ENCODE measurements at places on chromosomes 11 and 22.
A peak's percentile ranks its signal among the peaks of the same experiment; 100 is the strongest.

DNA sequence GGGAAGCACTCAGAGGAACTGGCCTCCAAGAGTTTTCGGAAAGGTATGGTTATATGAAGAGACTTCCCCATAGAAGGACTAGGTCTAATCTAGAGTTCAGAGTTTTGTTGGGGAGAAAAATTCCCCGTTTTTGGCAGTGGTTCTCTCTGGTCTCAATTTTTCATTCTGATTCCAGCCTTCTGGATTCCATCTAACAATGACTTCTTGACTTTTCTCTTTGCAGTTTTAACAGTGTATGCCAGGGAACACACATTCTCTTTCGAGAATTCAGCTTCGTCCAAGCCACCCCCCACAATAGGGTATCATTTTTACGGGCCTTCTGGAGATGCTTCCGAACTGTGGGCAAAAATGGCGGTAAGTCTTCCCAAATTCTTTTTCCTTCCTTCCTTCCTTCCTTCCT is 115.6 kb downstream of the CSTPP1 start:
- no peak for DNase-seq

GRCh38 chr11:18265949-18266348 is at the start of gene SAA1:
Gene SAA1 (plus strand): TSS chr11:18266264. CDS start chr11:18266888, 624 bp downstream.
- no peak for DNase-seq

DNA sequence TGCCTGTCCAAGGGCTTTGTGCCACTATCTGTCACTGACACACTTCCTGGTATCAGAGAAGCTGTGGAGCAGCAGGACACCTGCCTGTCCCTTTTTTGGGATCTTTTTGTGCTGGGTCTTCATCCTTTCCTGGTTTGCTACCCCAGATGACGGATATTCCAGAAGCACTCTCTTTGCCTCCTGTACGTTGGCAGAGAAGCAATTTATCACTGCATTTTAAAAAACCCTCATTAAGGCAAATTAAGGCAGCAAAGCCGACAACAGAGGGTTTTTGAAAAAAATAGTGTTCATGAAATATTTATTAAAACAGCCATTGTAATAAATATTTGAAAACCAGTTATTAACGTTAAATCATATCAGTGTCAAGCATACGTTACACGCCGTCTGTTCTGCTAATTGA is 209.6 kb upstream of the NTM start:
- no peak for DNase-seq

GRCh38 chr11:94871491-94872185 is 101.7 kb downstream of the CWC15 start:
- DNase-seq = no peak

- DNase-seq = no peak
Observed at GRCh38 chr22:48348855-48349254, 1478.8 kb downstream of the BRD1 start.

DNA sequence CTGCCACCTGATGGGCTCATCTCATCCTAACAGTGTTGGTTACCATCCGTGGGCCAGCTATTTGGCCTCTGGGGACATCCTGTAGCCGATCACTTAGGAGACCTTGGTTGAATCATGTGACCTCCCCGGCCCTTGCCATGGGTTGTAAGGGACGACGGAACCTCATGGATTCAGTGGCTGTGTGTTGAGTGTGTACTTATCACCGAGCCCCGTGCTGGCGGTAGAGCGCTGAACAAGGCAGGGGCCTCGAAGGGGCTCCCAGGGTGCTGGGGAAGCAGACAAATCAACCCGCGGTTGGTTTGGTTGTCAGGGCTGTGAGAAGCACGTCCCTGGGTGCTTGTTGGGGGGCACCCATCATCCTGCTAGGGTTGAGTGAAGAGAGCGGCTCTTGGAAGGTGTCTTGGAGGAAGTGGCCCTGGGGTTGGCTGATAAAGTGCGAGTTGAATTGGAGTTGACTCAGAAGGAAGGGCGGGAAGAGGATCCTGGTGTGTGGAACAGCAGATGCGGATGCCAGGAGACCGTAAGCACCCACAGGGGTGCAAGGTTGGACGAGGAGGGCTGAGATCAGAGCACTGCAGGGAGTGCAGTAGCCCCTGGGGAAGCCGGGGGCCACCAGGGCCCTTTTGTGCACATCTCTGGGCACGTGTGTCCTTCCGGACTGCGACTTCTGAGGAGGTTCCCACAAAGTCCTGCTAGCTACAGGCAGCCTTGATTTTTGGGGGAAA is 53.6 kb downstream of the MPPED1 start:
- DNase-seq = no peak

DNA sequence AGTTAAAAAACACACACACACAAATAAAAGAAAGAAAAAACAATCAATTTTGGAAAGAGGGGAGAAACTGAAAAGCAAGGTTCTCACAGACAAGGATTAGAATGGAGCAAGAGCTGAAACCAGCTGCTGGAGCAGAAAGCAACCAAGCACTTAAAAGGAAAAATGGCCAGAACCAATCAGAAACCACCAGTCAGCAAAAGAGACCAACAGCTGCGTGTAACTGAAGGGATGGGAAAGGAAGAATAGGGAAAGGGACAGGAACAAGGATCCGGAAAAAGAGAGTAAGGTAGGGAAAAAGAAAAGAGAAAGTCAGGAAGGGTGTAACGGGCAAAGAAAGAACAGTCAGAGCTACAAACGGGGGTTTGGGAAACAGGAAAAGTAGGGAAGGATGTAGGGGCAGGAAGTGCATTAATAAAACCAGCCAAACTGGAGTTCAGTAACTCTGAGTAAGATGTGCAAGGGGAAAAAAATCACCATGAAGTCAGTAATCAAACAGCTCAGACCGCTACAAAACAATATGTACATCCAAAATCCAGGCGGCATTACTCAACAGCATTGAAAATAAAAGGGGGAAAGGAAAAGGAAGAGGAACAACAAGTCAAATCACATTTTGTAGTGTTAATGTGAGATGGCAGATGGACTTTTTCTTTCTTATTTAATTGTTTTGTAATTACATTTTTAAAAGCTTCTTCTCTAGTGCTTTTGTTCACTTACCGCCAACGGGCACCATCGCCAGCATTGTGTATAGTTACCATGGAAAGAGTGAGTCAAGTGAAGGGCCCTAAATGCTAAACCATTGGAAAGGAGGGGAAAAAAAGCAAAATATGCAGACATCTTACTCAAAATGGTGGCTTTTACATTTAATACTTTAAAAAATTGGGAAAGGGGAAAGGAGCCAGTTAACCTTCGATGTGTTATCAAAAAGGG is 49.2 kb downstream of the APOL5 start:
- no peak for DNase-seq

DNA sequence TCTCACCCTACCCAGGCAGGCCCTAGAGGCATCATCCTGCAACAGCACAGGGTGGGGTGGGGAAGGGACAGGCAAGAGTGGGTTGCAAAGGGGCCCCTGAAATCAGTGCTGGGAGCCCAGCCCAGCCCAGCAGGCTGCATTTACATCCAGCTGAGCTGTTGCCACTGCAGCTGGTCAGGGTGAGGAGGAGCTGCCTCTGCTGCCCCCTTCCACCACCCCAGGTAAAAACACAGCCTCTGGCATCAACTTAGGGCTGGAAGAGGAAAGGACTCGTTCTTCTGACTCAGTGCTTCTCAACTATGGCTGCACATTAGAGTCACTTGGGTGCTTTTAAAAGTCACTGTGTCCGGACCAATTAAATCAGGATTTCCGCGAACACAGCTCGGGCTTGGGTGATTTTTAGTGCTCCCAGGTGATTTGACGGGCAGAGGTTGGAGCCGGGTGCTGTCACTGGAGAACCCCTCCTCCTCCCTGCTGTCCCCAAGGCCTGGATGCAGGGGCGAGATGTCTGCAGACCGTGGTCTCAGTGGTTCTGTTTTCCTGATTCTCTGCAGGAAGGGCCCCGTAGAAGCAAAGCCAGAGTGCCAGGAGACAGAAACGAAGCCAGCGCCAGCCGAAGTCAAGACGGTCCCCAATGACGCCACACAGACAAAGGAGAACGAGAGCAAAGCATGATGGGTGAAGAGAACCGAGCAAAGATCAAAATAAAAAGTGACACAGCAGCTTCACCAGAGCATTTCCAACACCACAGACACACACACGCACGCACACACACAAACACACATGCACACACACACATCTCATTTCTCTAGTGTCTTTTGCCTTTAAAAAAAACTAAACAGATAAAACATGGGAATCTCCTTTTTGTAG is 39.4 kb upstream of the TTC12 start:
- DNase-seq = no peak

DNA sequence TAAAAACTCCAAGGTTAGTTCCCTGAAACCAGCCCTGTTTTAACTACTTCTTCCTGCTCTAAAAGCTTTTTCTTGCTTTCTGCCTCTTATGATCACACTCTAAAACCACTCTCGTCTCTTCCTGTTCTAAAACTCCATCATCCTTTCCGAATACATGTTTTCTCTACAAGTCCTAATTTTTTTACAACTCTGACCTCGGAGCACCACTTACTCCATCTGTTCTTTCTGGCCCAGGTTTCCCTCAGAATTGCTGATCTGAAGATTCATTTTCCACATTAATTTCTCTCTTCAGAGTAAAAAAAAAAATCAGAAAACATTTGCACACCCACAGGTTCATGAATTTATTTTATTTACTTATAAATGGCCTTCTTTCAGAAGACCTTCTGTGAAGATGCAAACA is 265.7 kb upstream of the CADM1 start:
- DNase-seq = no peak

GRCh38 chr22:35437049-35437448 is 37.1 kb downstream of the MCM5 start:
- no peak for DNase-seq

DNA sequence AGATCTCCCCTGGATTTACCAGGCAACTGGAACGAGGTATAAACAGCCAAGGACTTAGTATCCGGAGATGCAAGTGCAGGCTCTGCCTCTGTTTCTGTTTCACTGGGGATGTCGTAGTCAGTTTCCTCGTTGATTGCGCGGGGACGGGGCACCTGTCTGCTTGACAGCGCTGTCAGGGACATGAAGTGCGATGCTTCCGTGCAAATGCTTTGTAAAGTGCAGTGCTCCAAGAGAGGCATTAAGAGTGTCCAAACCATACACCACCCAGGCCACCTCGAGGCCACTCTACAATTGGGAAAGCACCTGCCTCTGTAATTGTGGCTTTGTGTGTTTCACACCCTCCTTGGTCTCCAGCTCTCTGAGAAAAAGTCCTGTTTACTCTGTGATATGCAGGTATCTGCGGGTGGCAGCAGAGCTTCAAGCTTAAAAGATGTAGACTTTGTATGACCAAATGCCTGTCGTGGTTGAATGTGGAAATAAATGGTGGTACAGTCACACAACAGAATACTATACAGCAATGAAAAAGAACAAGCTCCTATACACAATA is 18.6 kb upstream of the CD5 start:
- DNase-seq = peak; percentile 66

- no peak for DNase-seq
Observed at GRCh38 chr11:199004-199581, 6.2 kb downstream of the SCGB1C1 start.

GRCh38 chr11:13728076-13728475 is 59.6 kb downstream of the FAR1 start:
- DNase-seq = no peak

- peak; percentile 62 for DNase-seq
Observed at GRCh38 chr11:68950270-68950669, 30.5 kb downstream of the MRGPRD start.

DNA sequence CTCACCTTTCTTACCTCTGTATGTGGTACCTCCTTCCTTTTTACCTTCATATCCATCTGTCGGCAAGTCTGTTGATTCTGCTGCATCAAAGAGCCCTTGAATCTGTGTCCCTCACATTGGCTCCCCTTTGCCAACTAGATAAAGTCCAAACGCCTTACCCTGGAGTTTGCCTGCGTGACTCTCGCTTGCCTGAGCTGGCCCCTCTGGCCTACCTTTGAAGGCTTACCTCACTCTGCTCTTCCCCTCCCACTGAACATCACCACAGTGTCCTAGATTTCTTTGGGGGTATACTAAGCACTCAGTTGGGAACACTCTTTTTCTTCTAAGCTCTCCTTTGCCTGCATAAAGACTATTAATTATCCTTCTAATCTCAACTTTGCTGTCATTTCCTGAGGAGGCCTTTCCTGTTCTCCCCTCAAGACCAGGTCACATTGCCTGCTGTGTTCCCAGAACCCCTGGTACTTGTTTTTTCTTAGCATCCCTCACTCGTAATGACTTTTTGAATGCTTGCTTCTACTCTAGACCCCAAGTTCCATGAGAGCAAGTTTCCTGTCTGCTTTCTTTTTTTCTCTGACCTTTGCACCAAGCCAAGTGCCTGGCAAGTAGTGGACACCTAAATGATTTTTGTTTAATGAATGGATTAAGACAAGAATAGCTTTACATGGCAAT is 67.8 kb upstream of the ADORA2A start:
- no peak for DNase-seq

- DNase-seq = no peak
Observed at GRCh38 chr11:11422411-11423128, 69.5 kb upstream of the CSNK2A3 start.
